ENCODE measurements at places on chromosomes 6 and 20.
A peak's percentile ranks its signal among the peaks of the same experiment; 100 is the strongest.

GRCh38 chr6:71324194-71324785 lies 35.7 kb downstream of the OGFRL1 start:
- DNase-seq = no peak

DNA sequence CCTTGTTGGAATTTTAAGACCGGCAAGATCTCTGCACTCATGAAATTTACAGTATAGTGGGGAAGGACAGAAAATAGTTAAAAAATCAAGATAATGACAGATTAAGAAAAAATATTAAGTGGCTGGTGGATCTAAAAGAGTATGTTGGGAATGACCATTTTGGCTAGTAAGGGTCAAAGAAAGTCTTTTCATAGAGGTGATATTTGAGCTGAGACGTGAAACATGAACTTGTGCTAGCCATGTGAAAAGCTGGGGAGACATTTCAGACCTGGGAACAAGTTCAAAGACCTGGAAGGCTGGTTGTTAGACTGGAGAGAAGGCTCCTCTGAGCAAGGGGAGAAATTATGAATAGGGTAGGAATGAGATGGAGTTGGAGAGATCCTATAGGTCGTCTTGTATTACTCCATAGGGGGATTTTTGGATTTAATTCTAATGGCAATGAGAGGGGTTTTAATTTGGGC lies 4.7 kb downstream of the BICRAL start:
- no peak for DNase-seq

- DNase-seq = no peak
Observed at GRCh38 chr6:106614592-106615257, 14.6 kb downstream of the RTN4IP1 start.

GRCh38 chr6:35449287-35449881 lies 2.8 kb upstream of the FANCE start:
- peak; percentile 78 for DNase-seq

DNA sequence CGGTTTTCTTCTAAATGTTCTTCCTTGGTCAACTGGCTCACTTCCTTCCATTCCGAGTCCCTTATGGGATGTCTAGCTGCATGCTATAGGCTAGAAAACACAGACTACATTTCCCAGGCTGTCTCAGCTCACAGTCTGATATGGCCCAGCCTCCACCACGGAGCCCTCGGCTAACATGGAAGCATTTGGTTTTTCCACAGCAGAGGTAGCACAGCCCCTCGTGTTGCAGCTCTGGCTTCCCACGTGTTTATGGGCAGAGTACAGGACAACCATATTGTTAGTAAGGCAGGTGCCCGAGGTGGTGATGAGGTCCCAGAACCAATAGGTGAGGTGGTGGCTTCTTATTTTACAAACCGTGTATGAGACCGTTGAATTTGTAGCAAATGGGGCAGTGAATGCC lies 8.7 kb downstream of the GPLD1 start:
- no peak for DNase-seq

- peak; percentile 6 for DNase-seq
Observed at GRCh38 chr20:46990017-46990595, 95.5 kb downstream of the EYA2 start.

DNA sequence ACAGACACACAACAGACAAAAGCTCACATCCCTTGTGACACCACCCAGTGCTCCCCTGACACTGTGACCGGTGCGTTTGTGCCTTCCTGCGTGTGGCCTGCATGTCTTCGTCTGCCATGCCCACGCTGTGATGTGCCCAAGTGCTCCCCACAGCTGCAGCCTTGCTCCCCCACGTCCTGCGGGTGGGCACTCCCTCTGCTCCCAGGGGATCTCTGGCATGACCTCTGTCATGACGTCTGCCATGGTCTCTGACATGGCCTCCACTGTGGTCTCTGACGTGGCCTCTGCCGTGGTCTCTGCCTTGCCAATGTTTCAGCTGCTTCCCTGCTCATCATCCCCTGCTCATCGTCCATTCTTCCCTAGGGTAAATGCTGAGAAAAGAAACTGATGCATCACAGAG lies 200.9 kb downstream of the DLL1 start:
- no peak for DNase-seq

GRCh38 chr6:135149376-135149775 lies 31.7 kb upstream of the MYB start:
- DNase-seq = no peak

DNA sequence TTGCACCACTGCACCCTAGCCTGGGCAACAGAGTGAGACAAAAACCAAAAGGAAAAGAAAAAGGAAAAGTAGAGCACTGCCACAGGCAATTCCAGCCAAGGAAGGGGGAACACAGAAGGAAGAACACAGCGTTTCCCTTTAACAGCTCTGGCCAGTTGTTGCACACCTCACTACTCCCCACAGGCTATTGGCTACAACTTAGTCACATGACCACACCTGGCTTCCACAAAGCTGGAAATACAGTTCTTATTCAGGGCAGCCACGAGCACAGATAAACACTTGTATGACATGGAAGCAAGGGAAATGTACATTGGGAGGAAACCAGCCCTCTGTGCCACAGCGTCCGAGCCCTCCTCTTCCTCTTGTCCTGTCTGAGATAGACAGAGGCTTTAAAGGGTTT lies 249.0 kb upstream of the JARID2 start:
- no peak for DNase-seq

DNA sequence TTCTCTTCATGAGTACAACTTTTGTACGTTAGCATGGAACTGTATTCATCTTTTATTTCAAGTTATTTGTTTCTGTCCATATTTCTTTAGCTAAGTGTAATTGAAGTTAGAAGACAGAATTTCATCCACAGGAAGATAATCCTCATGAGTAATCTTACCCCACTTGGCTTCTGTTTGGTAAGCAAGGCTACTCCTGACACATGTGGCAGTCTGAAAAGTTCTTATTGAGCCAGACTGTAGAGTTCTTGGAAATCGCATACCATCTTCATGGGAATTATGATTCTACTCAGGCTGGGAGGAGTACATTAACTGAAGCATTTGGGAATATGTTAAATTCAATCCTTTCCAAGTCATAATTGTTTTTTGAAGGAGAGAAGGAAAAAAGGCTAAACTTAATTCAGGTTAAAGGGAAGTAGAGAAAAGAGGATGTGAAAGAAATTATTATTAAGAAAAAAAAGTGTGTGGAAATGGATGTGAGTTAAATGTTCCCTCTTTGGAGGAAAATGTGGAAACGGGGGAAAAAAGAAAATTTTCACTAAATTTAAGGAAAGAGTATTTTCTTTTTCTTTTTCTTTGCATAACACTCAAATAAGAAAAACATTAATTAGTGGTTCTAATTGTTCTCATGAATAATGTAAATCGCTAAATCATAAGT lies 41.5 kb upstream of the TENT5A start:
- no peak for DNase-seq

DNA sequence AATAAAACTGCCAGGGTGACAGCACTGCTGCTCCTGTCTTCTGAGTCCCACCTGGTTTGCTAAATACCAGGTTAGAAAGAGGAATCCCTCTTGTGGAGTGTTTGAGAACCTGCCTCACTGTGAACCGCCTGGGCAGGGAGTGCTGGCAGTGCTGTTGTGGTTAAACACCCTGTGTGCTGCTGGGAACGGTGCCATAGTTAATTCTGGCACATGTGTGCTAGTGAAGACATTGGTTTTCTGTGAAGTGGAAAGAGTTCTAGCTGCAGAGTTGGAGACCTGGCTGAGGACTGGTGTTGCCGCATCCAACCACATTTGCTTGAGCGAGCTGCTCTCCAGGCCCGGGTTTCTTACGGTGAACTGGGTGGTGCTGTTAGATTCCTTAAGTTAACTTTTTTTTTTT lies 72.7 kb downstream of the IGF2R start:
- no peak for DNase-seq

GRCh38 chr6:134090591-134090990 lies 38.2 kb upstream of the SLC2A12 start:
- DNase-seq = no peak

GRCh38 chr6:22145823-22146677 lies 150.8 kb downstream of the PRL start:
- DNase-seq = no peak

GRCh38 chr6:85672050-85672449 lies 29.4 kb upstream of the SYNCRIP start:
- DNase-seq = no peak

GRCh38 chr6:101633081-101633480 lies 239.6 kb downstream of the GRIK2 start:
- DNase-seq = no peak

GRCh38 chr6:150900049-150900448 lies 34.5 kb downstream of the MTHFD1L start:
- DNase-seq = no peak

DNA sequence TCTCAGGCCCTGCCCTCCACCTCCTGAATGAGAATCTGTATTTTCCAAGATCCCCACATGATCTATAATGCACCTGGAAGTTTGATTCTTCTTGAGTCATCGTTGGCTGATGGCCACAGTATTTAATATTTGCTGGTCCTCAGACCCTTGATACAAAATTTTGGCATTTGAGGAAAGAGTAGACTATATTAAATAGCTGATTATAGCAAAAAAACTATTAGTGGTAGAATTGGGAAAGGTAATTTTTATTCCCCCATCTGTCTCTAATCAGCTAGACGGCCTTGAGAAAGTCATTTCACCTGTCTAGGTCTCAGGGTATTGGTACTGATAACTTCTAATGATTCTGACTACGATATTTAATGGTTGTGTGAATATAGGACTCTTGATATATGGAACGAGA lies 176.8 kb downstream of the BMP2 start:
- no peak for DNase-seq

DNA sequence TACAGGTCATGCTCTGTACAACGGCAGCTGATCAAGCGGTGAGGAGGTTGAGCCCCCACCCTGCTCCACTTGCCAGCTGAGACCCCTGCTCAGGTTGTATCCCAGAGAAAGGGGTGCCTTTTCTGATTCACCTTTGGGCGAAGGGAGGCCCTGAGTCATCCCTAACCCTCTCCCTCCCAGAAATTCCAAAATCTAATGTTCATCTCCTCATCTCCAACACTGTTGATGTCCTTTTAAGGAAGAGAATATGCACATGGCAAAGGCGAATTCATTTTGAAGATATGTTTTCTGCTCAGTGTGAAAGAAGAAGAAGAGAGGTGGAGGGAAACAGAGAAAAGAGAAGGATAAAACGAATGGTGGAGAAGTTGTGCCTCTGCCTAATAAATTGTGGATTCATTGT lies 120.5 kb downstream of the SCML4 start:
- DNase-seq = no peak

DNA sequence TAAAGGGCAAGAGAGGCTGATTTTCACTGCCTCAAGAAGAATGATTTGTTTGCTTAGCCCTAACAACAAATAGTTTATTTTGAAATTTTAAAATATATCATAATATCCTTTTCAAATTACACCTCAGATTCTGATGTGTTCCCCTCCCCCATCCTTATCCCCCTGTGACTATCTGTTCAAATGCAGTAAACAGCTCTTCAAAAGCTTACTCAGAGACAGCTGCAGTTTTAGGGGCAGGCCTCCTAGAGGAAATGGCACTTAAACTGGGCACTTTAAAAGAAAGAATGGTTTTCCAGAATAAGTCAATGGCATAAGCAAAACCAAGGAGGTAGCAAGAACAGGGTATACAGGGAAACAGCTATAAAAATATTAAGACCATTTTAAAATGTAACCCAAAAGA lies 118.6 kb upstream of the UST start:
- no peak for DNase-seq

- no peak for DNase-seq
Observed at GRCh38 chr6:10403385-10404106, 11.3 kb downstream of the TFAP2A start.

- DNase-seq = no peak
Observed at GRCh38 chr20:9835302-9835701, 3.6 kb downstream of the PAK5 start.

GRCh38 chr20:45017857-45018256 lies 51.5 kb downstream of the STK4 start:
- DNase-seq = no peak

- no peak for DNase-seq
Observed at GRCh38 chr6:16146527-16146955, 17.7 kb downstream of the MYLIP start.

- no peak for DNase-seq
Observed at GRCh38 chr20:39877788-39878187, 811.2 kb downstream of the MAFB start.

- DNase-seq = no peak
Observed at GRCh38 chr6:47138046-47138445, 95.9 kb upstream of the ADGRF1 start.

- DNase-seq = peak; percentile 93
Observed at GRCh38 chr20:25390538-25391528, at the start of gene ABHD12. ABHD12 (minus strand) TSS chr20:25390835; CDS start chr20:25390703, 132 bp downstream.

GRCh38 chr6:25165800-25166199 lies 113.4 kb upstream of the CARMIL1 start:
- no peak for DNase-seq
